Thyroid gland (tissue), 4 donors: ENCODE measurements at places on chromosomes 6 and 20.

DNA sequence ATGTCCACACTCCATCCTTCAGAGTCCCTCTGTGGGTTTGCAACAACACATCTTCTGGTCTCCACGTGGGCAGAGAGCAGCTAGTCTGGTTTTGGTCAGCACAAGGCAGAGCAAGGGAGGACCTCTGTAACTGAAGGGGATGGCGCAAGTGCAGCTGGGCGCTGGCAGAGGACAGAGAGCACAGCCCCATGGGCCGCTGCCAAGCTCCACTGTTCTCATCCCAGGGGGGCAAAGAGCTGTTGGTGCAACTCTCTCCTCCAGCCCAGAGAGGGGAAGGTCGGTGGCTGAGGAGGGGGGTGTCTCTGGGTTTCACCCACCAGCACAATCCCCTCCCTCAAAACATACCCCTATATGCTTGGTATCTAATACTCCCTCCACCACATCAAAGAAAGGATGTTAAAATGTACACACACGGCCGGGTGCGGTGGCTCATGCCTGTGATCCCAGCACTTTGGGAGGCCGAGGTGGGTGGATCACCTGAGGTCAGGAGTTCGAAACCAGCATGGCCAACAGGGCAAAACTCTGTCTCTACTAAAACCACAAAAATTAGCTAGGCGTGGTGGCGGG lies 9.1 kb downstream of the ATP9A start:
- peak; percentile 68 for DNase-seq
- H3K4me3 ChIP-seq = no peak overlapping the region
- H3K4me1 ChIP-seq = peaks cover 18% of the 10 kb centered on the region
- H3K27ac ChIP-seq = no peak overlapping the region
- no peaks in the 10 kb centered on the region for H3K36me3 ChIP-seq

DNA sequence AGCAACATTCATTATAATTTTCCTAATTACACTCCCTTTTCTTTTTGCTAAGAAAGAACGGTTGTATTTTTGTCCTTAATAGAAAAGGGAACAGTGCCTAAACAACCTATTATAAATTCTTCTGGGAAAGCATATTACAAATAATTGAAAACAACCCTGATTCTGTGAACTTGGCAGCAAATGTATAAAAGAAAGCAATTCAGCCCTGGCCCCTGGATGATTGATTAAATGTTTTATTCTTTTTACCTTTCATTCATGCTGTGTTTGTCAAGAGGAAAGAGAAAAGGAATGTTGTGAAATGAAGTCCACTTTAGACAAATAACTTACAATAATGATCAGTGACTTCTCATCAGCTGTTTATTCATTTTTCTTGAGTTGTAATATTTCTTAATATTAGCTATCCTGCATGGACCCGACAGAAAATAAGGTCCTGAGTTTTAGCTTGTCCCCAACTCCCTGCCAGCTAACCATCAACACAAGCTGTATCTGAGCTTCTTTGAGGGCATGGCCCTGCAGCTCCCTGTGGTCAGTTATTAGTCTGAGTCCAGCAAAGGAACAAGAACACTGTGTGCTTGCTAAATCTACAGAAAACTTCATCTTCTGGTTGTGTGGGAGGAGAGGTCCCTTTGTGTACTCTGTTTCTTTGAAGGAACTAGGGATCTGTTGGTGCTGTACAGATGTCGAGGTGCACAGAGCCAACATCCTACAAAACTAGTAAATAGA lies 248.2 kb downstream of the LAMA2 start:
- H3K27me3 ChIP-seq = no peaks in the 10 kb centered on the region
- peak overlapping the region; percentile 58 for H3K27ac ChIP-seq
- no peak overlapping the region for H3K4me3 ChIP-seq
- peak; percentile 4 for DNase-seq
- no peaks in the 10 kb centered on the region for H3K36me3 ChIP-seq
- H3K4me1 ChIP-seq = peaks cover 5% of the 10 kb centered on the region

DNA sequence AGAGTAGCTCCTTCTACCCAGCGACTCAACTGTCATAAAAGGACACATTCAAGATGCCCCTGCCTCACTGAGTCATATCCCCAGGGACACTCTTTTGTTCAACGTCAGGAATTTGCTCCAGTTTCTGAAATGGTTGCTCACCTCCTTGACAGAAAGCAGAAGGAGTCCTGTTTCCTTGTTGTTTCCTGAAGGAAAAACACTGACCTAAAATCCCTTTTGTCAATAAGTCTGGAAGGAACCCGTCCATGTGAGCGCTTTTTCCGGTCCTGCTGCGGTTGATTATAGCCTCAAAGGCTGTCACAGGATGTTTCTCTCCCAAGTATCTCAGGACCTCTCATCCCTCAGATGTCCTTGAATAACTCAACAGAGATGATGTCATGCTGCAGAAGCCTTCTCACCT lies 113.6 kb upstream of the PLEKHG1 start:
- no peak for DNase-seq
- no peaks in the 10 kb centered on the region for H3K27me3 ChIP-seq
- H3K4me3 ChIP-seq = no peak overlapping the region
- H3K27ac ChIP-seq = no peak overlapping the region
- no peaks in the 10 kb centered on the region for H3K4me1 ChIP-seq

DNA sequence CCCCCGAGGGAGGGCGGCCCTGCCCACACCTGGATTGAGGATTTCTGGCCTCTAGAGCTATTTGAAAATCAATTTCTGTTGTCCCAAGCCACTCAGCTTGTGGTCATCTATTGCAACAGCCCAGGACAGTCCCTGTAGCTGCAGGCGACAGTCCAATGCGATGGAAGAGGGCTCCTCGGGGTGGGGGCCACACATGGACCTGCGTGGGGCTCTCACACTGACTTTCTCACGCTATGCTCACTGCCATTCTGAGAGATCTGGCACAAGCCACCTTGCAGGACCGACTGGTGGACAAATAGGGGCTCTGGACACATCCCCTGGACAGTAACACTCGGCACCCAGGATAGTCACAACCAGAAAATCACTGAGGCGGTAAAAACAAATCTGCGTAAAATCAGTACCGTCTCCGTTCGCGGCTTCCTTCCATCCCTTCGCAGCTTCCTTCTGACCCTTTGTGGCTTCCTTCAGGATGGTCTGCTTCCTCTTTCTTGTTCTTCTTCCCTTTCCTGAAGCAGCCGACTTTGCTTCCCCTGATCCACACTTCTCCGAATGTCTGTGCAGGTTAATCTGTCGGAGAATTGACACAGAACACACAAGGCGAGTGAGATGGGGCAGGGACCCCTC lies 21.8 kb downstream of the CTCFL start:
- no peaks in the 10 kb centered on the region for H3K27me3 ChIP-seq
- no peak for DNase-seq
- H3K4me3 ChIP-seq = no peak overlapping the region
- H3K36me3 ChIP-seq = no peaks in the 10 kb centered on the region
- peaks cover 41% of the 10 kb centered on the region for H3K4me1 ChIP-seq
- no peak overlapping the region for H3K27ac ChIP-seq

- H3K4me3 ChIP-seq = peak overlapping the region; percentile 98
- peak; percentile 92 for DNase-seq
- peaks cover 19% of the 10 kb centered on the region for H3K36me3 ChIP-seq
- peak overlapping the region; percentile 100 for H3K27ac ChIP-seq
- H3K4me1 ChIP-seq = peaks cover 11% of the 10 kb centered on the region
These were observed 672 bp upstream of the SRSF6 start for GRCh38 chr20:43456809-43457639.

DNA sequence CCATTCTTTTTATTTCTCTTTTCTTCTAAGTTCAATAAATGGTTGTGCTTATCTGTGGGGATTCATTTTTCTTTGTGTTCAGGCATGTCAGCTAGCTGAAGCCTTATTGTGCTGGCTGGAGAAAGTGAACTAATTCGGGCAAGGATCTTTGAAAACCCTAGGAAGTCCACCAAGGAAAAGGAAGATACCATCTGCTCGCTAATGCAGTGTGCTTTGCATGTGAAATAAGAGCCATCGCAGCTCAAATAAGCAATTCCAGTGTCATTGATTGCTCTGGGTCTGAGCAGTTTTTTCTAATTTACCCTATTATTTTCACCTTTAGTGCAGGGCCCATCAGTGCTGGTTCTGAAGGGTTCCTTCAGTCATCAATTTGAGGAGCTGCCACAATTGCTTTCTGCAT lies 309.4 kb upstream of the SOX4 start:
- H3K4me1 ChIP-seq = no peaks in the 10 kb centered on the region
- no peak for DNase-seq
- no peak overlapping the region for H3K4me3 ChIP-seq
- no peaks in the 10 kb centered on the region for H3K36me3 ChIP-seq
- no peak overlapping the region for H3K27ac ChIP-seq
- no peaks in the 10 kb centered on the region for H3K27me3 ChIP-seq

- H3K27me3 ChIP-seq = no peaks in the 10 kb centered on the region
- H3K36me3 ChIP-seq = no peaks in the 10 kb centered on the region
- H3K4me1 ChIP-seq = no peaks in the 10 kb centered on the region
- no peak overlapping the region for H3K4me3 ChIP-seq
These were observed 768.4 kb downstream of the TFAP2A start for GRCh38 chr6:9646342-9647070.

DNA sequence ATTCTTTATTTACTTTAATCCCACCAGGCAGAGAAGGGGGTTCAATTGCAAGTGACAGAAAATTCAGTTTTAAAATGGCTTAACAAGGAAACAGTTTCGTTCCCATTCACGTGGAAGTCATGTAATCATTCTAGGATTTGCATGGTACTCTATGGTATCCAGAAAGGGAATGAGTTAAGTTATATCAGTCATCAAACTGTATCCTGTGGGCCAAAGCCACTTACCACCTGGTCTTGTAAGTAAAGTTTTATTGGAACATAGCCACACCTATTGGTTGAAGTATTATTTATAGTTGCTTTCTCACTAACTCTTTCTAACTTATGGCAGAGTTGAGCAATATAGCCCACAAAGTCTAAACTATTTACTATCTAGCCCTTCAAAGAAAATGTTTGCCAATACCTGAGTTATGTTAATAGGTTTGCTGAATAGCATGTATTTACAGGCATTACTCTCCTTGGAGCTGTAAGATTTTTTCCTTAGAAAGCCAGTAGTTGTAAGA lies 10.2 kb upstream of the MMS22L start:
- H3K4me3 ChIP-seq = no peak overlapping the region
- H3K4me1 ChIP-seq = no peaks in the 10 kb centered on the region
- no peak for DNase-seq
- no peaks in the 10 kb centered on the region for H3K27me3 ChIP-seq
- H3K36me3 ChIP-seq = no peaks in the 10 kb centered on the region

DNA sequence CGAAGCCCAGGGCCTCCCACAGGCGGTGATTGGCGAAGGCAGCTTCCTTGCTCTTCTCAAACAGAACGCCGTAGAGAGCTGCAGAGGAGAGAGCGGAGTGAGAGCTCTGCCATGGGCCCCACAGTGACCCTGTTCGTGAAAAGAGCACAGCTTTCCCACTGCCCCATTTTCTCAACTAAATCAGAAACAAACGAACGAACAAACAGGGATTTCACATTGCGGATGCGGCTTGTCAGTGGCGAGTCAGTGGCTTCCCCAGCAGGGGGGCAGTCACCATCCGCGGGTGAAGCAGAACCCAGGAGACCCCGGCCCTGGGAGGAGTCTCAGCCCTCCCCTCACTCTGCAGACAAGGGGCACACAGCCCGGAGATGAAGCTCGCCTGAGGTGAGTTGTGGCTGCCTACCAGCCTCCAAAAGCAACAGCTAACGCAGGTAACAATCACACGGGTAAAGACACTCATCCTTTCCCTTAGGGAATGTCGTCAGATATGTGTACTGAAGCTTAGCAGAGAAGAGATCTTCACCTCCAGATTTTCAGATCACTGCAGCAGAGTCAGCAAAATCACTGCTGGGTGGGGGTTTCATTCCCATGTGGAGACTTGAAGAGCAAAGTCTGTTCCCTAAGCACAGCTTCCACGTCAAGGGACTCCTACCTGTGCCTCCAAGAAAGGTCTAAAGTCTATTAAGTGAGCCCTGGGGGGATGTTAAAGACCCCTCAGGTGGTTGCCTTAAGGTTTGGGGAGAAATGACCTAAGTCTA lies 51.2 kb upstream of the GPR31 start:
- no peak overlapping the region for H3K4me3 ChIP-seq
- no peak overlapping the region for H3K27ac ChIP-seq
- no peaks in the 10 kb centered on the region for H3K27me3 ChIP-seq

DNA sequence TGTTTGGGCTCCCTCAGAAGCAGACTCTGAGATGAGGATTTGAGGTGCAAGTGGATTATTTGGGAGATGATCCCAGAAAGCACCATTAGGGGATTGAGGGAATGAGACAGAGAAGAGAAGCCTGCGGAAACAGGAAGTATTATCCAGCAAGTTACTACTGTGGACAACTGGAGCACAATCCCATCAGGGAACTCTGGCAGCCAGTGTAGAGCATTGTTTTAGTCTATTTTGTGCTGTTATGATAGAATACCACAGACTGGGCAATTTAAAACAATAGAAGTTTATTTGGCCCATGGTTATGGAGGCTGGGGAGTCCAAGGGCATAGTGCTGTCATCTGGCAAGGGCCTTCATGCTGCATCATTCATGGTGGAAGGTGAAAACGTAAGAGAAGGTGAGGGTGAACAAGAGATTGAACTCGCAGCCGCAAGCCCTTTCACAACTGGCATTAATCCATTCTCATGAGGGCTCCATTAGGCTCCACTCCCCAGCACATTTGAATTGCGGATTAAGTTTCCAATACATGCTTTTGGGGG lies 43.5 kb upstream of the SLC9A8 start:
- H3K4me3 ChIP-seq = no peak overlapping the region
- H3K4me1 ChIP-seq = peaks cover 7% of the 10 kb centered on the region
- no peaks in the 10 kb centered on the region for H3K36me3 ChIP-seq
- DNase-seq = no peak
- no peaks in the 10 kb centered on the region for H3K27me3 ChIP-seq

- no peak for DNase-seq
- H3K27me3 ChIP-seq = no peaks in the 10 kb centered on the region
- peaks cover 4% of the 10 kb centered on the region for H3K36me3 ChIP-seq
These were observed 82.9 kb upstream of the MPC1 start for GRCh38 chr6:166465671-166466087.

- H3K27ac ChIP-seq = peak overlapping the region; percentile 91
- H3K36me3 ChIP-seq = no peaks in the 10 kb centered on the region
- no peaks in the 10 kb centered on the region for H3K27me3 ChIP-seq
- peak; percentile 71 for DNase-seq
- no peak overlapping the region for H3K4me3 ChIP-seq
These were observed 23.2 kb downstream of the AFDN start for GRCh38 chr6:167849846-167850459.

DNA sequence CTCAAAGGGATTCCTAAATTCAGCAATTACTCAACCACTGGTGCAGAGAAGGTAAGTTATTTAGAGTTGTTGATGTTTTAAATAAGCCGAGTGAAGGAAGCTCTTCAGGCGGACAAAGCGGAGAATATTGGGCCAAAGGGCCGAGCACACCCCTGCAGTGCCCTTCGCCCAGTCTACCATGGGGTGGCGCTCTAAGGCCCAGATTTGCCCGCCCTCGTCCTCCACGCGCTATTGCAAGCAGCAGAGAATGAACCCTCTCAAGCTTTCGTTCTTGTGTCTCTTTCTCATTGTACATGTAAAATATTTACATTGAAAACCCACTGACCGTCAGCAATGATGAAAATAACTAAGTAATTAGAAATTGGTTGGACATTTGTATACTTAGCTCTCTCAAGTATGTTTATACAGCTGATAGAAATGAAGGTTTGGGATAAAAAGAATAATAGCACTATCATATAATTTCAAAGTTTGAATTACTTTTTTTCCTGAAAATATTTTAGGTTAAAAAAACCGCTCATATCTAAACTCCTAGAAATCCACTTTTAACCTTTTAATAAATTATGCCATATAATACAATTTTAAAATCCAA lies 195.0 kb upstream of the CEP162 start:
- no peaks in the 10 kb centered on the region for H3K27me3 ChIP-seq
- H3K4me1 ChIP-seq = no peaks in the 10 kb centered on the region
- DNase-seq = peak; percentile 13
- H3K4me3 ChIP-seq = no peak overlapping the region
- H3K27ac ChIP-seq = no peak overlapping the region

- DNase-seq = peak; percentile 50
- H3K27ac ChIP-seq = no peak overlapping the region
- no peaks in the 10 kb centered on the region for H3K36me3 ChIP-seq
- H3K4me1 ChIP-seq = peaks cover 8% of the 10 kb centered on the region
These were observed 32.3 kb downstream of the YTHDF1 start for GRCh38 chr20:63183422-63184146.
